ENCODE measurements at places on chromosomes 4 and X.

- no peak for DNase-seq
These were observed 264.2 kb upstream of the ETNPPL start for GRCh38 chr4:109027016-109027500.

GRCh38 chrX:150942942-150943594 lies 40.1 kb upstream of the HMGB3 start:
- DNase-seq: no peak

- peak; percentile 21 for DNase-seq
These were observed 657 bp upstream of the ANKRD50 start for GRCh38 chr4:124713185-124713592.

GRCh38 chrX:38871129-38872029 lies 70.1 kb downstream of the MID1IP1 start:
- DNase-seq: no peak

DNA sequence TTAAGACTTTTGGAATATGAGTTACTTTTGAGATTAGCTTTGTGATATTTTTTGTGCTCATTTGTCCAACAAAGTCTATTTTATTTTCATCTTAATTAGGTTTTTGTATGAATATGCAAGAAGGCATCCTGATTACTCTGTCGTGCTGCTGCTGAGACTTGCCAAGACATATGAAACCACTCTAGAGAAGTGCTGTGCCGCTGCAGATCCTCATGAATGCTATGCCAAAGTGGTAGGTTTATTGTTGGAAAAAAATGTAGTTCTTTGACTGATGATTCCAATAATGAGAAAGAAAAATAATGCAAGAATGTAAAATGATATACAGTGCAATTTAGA lies 10.8 kb downstream of the ALB start:
- no peak for DNase-seq

DNA sequence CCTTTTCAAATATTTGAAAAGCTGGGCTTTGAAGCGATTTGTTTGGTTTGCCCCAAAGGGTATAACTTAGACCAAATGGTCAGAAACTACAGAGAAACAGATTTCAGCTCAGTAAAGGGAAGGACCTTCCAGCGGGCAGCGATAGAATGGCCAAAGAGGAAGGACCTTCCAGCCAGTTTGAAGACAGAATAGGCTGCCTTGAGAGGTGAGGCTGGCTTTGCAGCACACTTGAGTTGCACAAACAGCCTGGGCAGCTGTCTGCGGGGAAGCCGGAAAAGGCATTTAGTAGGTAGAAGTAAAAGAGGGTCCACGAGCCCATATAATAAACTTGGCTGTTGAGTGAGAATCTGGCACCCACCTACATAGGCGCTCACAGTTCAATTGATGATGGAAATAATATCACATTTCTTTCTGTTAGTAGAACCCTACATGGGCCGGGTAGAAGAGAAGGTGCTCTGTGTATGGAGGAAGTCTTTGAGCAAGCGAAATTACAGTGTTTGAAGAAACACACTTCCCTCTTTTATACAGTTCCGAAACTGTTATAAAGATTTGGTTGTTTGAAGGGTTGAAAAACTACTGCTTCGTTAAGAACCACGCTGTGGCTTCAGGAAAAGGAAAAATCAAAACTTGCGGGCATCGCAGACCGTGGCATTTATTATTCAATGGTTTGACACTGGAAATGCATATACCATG lies 75.0 kb upstream of the SORBS2 start:
- DNase-seq: no peak

GRCh38 chr4:83828601-83829000 lies 292.7 kb downstream of the GPAT3 start:
- no peak for DNase-seq

DNA sequence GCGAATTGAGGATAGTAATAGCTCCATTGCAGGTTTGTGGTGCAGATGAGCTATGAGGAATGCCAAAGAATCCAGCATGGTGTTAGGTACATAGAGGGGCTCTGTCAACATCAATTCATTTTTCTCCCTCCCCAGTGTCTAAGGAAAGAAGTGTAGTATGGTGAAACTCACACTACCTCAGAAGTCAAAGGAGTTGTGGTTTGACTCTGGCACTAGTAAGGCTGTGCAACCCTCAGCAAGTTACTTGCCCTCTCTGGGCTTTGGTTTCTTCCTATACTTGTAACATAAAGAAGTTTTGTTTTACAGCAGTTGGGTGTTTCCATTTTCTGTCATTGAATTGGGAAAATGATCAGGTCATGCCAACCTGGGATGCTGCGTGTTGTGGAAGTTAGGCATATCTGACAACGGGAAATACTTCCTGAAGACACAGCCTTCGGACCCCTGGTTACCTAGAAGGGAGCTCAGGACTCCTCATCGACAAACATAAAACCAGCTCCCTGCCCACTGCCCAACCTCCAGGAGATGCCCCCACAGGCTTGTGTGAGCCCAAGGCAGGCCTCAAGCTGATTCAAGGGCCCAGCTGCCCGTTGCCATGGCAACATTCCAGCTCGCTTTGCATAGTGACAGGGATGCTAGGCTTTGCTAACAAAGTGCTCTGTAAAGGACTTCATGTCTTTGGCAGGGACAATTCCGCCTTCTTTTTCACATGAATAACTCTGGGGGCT lies 71.4 kb downstream of the RTL5 start:
- DNase-seq: peak; percentile 20
